ENCODE measurements at places on chromosomes 7 and 10.

- DNase-seq: no peak
Observed at GRCh38 chr10:112711366-112711765, 238.7 kb upstream of the TCF7L2 start.

DNA sequence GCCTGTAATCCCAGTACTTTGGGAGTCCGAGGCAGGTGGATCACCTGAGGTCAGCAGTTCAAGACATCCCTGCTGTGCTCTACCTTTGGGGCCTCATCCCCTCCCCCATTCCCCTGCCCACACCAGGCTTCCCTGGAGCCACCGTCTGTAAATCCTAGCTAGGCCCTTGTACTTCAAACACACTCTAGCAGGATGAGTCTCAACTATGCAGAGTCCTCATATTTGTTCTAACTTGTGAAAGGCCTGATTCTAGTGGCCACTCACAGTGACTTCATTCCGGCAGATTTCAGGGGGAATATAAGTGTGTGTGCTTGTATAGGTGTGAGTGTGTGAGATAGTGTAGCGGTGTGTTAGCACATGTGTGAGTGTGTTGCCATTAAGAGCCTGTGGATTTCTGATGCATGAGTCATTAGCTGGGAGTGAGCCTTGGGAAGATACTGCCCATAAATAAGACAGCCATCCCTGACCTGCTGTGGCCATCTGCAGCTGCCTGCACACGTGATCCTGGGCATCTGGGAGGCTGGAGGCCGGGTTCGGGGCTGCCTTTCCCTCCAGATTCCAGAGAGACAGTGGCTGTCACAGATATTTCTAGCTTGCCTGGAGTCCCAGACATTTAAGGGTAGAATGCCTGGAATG, 1.7 kb upstream of the NEURL1 start:
- no peak for DNase-seq

- no peak for DNase-seq
Observed at GRCh38 chr10:21217107-21217506, 308.4 kb downstream of the SKIDA1 start.

GRCh38 chr10:34967335-34967880, 122.7 kb downstream of the CUL2 start:
- no peak for DNase-seq

DNA sequence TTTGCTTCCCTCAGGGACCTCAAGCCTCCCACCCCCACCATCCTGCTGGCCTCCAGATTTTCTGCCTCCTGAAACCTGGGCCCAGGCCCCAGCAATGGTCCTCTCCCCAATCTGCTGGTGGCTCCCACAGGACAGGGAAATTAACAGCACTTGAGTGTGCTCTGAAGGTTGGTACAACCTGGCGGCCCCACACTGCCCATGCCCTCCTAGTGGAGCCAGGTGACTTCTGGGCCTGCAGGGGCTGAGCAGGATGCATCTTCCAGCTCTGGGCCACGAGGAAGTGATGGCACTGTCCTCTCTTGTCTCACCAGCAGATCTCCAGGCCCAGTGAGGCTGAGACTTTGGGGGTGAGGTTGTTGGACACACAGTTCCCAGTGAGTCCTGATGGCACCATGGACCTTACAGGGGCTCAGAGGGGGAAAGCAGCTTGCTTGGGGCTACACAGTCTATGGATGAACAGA, 3.6 kb upstream of the ZMIZ1 start:
- DNase-seq: no peak

- DNase-seq: no peak
Observed at GRCh38 chr10:14466257-14466656, 135.5 kb upstream of the FRMD4A start.

DNA sequence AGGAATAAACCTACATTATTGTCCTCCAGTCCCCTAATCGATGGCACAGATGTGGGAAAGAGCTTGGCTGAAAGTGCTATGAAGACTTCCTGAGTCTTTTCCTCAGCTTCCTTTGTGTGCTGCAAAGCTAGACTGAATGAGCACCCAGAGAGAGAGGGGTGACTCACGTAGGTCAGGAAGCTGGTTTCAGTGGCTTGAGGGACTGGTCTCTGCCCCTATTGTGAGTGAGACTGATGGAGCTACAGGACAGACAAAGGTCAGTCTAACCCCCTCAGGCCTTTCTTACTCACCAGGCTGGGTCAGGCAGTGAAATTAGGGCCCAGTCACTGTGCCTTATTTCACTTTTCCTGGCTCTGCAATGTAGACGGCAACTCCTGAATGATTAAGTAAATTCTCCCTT, 171.1 kb upstream of the GRB10 start:
- DNase-seq: no peak

- no peak for DNase-seq
Observed at GRCh38 chr10:98269435-98269912, 1.5 kb upstream of the LOXL4 start.

- DNase-seq: no peak
Observed at GRCh38 chr7:102044641-102044983, 227.2 kb downstream of the CUX1 start.
